ENCODE measurements at places on chromosomes 13 and 19.

DNA sequence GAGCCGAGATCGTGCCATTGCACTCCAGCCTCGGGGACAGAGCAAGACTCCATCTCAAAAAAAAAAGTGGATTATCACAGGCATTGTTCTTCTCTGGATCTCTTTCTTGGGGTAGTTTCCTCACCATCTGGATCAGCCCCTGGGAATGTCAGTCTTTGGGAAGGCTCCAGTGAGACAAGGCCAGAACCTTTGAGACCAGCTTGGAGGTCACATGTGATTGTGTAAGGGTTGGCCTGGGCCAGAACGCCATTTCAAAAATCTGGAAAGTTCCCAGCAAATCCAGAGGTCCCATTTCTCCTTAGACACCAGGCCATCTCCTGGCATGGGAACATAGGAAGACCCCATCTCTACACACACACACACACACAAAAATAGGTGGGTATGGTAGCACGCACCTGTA lies 14.2 kb upstream of the ANGPTL8 start:
- no peak for DNase-seq

DNA sequence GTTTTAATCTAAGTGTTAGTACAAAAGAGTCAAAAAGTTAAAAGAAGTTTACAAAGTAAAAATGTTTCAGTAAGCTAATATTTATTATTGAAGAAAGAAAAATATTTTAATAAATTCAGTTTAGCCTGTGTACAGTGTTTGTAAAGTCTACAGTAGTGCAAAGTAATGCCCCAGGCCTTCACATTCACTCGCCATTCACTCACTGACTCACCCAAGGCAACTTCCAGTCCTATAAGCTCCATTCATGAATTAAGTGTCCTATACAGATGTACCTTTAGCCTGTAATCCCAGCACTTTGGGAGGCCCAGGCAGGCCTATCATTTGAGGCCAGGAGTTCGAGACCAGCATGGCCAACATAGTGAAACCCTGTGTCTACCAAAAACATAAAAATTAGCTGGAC lies 24.1 kb upstream of the AKAP11 start:
- DNase-seq: no peak

DNA sequence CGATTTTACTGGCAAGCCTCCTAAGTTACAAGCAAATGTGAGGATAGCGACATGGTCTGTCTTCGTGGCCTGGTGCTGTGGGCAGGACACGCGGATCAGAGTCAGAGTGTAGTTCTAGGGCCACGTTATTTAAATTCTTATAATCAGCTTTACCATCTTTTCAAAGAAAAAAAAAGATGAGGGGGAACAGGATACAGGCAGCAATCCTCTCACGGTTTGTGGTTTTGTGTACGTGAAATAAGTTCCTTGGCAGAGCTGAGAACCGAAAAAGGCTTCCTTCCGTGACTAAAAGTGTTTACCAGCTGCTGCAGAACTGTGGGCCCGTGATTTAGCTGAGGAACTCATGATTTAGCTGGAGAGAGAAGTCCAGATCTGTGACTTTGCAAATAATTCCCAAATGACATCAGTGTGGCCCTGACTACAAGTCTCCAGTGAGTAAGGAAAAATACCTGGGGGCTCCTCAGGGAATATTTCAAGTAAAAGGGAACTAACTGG lies 27.2 kb downstream of the RCBTB2 start:
- peak; percentile 72 for DNase-seq

DNA sequence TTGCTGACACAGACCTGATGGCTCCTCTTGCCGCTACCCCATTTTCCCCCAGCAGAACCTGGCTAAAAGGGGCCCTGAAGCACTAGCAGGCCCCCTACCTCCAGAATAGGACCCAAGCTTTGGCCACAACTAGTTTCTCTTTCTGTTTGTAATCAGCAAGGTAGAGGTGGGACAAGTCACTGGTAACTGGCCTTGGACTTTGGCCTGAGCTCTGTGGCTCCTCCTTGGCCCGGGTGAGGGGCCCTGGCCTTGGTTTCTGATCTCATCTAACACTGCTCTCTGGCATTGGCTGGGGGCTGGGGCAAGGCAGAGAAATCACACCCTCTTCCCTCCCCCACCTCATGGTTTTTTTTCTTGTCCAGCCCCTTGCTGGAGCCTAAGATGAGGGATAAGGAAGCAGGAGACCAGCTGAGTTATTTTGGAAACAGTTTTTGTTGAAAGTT lies 2.1 kb downstream of the CALM3 start:
- no peak for DNase-seq

DNA sequence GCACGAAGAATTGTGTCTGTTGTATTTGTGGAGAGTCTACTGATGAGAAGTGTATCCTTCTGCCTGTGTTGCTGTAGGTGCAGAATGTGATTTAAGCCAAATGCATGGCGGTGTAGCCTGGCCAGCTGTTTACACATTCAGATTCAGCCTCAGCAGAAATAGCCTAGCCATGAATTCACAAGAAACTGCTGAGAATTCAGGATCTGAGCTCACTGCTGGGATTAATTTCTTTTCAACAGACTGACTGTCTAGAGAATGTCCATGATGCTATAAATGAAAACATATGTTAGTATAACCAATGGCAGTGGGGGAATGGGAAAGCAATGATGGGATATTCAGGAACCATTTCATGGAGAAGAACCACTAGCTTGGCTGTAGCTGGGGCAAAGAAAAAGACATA lies 77.4 kb upstream of the RNF113B start:
- DNase-seq: no peak

DNA sequence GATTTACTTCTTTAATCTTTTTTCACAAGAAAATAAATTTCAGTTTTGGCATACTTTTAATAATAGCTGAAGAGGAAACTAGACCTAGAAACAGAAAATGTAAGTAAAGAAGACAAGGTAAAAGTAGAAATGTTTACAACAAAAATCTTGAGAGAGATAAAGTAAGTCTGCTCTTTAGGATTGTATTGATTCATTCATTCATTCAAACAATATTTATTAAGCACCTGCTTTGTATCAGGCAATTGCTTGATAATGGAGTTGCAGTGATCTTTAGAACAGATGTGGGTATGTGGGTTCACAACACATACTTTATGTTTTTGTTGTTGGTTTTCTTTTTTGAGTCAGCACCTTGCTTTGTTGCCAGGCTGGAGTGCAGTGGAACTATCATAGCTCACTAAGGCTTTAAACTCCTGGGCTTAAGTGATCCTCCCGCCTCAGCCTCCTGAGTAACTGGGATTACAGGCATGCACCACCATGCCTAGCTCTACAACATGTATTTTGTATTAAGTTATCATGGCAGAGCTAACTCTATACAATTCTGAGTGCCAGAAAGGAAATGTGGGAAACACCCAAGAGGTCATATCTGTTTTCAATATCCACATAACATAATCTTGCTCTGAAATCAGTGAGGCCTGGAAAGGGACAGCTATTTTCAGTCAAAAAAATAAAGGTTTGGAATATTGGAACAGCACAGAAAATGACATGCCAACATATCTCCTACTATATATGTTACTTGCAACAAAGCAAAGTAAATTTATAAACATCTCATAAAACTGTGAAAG lies 8.8 kb upstream of the SPART start:
- no peak for DNase-seq

All from CD4-positive, alpha-beta T cell treated with Interleukin-6 for 4 hours (primary cell).